ENCODE measurements at places on chromosomes 12 and 14.
A peak's percentile ranks its signal among the peaks of the same experiment; 100 is the strongest.

- DNase-seq, result no peak
These were observed 5.3 kb upstream of the PGF start for GRCh38 chr14:74960736-74961135.

DNA sequence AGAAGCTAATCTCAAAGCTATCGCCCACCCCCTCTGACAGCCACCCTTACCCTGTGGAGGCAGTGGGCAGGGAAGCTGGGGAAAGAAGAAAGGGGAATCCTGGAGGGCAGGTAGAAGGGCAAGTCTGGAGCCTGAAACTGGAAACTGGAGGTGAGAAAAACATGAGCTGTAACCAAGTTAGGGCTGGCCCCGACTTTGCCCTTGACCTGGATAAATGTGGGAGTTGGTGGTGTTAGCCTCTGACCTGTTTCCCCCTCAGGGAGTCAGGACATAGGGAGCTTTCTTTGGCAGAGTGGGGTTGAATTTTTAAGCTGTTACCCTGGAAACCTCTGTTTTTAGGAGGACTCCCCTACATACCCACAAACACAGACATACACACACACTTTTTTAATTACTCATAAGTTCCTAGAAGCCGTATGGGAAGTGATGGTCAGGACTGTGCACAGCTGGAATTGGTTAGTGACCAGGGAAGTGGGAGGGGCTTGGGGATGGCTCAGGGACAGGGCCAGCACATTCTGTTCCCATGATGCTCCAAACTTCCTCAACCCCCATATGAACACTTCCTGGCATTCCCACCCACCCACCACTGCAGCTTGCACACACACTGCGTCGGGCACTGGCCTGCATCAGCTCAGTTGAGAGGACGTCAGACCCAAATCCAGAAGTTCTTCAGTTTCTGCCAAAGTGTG is 5.0 kb upstream of the MMP19 start:
- peak; percentile 99 for DNase-seq

DNA sequence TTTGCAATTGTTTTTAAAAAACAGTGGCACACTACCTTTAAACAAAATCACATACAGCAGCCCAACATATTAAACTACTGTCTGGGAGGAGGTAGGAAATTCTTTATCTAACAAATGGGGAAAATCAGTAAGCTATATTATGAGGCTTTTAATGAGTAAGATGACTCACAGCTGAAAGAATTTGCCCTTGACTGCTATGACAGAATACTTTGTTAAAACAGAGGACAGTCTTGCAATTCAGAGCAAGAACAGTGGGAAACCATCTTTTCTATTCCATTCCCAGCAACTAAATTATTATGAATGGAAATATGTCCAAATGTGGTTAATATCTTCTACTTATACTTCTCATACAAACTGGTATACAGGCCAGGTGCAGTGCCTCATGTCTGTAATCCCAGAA is 49.2 kb upstream of the SGPP1 start:
- peak; percentile 67 for DNase-seq

- DNase-seq, result no peak
These were observed 10.2 kb upstream of the CCER1 start for GRCh38 chr12:90965204-90965603.

DNA sequence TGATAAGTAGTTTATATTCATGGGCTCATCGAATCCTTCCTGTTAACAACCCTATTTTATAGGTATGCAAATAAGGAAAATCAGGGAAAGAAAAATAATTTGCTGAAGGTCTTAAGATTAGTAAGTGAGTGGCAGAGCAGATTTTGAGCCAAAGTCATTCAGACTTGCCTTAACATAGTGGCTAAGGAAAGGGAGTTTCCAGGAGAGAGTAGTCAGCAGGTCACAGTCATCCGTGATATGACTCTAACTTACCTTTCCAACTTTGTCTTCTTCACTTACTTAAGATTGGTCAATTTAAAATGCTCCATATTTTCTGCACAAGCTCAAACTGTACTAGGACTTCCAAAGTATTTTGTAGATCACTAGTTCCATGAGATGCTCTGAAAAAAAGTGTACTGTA is 46.6 kb downstream of the AKAP6 start:
- no peak for DNase-seq

- no peak for DNase-seq
These were observed 593.0 kb downstream of the VRK1 start for GRCh38 chr14:97390096-97390724.

GRCh38 chr12:2654741-2655140 is 140.0 kb upstream of the FKBP4 start:
- DNase-seq, result no peak

- DNase-seq, result peak; percentile 35
These were observed 5.6 kb downstream of the FAM234B start for GRCh38 chr12:13049816-13050215.

DNA sequence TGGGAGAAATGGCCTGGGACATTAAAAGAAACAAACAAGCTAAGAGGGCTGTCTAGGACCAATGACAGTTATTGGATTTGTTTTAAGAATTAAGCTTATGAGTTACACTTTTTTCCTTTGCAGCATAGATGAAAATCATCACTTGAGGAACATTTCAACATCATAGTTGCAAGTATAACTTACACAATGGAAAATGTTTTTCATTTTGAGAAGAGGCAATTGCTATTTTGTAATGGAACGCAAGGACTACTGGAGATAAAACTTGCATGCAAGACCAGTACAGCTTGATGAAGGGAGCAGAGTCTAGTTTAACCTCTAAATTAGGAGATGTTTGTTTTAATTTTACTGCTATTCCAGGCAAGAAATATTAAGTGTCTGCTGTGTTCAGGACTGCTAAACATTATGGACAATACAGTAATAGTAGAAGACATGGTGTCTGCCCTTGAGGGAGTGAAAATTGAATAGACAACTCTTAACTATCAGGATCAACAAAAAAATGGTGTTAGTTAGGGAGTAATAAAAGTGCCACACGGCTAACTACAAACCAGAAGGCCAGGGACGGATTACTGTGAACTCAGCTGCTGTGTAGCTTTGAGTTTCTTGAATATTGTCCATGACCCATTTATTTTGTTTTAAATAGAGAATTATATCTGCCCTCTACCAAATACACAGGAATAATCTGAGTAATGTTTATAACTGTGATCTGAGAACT is 374.5 kb downstream of the RAD51B start:
- no peak for DNase-seq

GRCh38 chr14:90626550-90626949 is 189.7 kb downstream of the TTC7B start:
- no peak for DNase-seq

- DNase-seq, result no peak
These were observed 65.8 kb downstream of the RIN3 start for GRCh38 chr14:92579244-92579936.

All from EL (cell line).